ENCODE measurements at places on chromosomes 1 and 21. TPM values are rescaled to one million over a fixed set of nuclear protein-coding genes. Genes with fewer than 3 reads are reported as not detected.

GRCh38 chr21:29235714-29236197 is 63.0 kb upstream of the BACH1 start:
- no peak for DNase-seq

DNA sequence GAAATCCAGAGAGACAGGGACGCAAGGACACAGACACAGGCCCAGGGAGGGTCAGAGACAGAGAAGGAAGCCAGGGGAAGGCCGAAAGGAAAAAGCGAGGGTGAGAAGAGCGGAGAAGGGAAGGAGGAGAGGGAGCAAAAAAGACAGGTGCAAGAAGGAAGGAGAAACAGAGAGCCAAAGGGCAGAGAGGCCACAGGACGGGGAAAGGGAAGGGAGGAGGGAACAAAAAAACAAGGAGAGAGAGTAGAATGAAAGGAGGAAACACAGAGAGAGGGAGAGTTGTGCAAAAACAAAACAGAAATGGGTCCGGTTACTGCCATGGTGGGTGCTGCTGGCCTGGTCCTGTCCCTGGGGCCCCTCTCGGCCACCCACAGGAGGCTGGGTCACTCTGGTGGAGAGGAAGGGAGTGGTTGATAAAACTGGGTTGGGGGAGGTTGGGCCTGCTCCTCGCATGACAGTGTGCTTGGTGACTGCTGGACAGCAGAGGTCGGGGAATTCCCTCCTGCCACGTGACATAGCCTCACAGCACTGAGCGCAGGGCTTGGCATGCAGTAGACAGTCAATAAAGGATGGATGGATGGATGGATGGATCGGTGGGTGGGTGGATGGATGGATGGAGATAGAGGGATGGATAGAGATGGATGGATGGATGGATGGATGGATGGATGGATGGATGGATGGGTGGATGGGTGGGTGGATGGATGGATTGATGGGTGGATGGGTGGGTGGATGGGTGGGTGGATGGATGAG is 64.8 kb downstream of the RAP1GAP start:
- DNase-seq = no peak

SPATA45 gene
- 3.2 TPM for total RNA-seq

DNA sequence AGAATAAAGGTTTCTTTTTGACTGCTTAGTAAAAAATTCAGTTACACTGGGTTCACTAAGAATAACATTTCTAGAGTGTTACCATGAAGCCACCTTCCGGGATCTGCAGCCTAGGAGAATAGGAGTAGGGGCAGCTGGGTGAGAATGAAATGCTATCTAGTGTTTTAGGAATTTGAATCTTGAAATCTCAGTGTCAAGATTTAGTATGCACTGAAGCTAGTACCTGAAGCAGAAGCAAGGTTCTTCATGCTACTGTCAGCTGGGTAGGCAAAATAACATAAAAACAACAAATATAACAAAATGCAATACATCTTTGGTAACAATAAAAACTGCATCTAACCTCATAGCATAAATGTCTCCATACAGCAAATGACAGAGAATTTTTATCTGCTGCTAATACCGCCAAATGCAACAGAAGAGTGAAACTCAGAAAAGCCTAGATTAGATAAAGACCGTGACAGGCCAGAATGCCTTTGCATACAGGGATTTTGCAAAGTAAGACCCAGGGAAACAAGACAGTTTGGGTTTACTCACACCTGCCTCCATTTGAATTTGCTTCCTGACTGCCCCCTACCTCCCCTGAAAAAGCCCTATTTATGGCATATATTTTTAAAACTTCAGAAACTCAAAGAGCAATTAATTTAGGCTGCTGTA is 58.2 kb downstream of the GADD45A start:
- no peak for DNase-seq

GRCh38 chr1:156177919-156178654 is 15.8 kb upstream of the SLC25A44 start:
- DNase-seq = no peak

DNA sequence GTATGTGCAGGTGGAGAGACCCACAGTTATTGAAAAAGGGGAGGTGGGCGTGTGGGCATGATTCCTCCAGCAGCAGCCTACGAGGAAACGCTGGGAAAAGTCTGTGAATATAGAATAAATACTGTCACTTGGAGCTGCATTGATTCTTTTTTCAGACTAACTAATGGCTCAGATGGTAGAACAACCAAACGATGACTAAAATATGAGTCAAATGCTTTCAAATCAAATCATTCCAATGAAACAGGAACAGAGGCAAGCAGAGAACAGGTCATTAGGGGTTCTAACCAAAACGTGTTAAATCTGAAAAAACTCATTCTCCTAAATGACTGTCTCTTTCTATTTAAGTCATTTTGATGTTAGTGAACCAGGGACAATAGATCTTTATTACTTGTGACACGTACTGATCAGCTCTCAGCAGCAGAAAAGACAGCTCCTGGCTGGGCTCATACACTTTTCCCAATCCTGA is 35.1 kb upstream of the SEC16B start:
- no peak for DNase-seq

LRRC3 gene
- total RNA-seq = 8.3 TPM

DNA sequence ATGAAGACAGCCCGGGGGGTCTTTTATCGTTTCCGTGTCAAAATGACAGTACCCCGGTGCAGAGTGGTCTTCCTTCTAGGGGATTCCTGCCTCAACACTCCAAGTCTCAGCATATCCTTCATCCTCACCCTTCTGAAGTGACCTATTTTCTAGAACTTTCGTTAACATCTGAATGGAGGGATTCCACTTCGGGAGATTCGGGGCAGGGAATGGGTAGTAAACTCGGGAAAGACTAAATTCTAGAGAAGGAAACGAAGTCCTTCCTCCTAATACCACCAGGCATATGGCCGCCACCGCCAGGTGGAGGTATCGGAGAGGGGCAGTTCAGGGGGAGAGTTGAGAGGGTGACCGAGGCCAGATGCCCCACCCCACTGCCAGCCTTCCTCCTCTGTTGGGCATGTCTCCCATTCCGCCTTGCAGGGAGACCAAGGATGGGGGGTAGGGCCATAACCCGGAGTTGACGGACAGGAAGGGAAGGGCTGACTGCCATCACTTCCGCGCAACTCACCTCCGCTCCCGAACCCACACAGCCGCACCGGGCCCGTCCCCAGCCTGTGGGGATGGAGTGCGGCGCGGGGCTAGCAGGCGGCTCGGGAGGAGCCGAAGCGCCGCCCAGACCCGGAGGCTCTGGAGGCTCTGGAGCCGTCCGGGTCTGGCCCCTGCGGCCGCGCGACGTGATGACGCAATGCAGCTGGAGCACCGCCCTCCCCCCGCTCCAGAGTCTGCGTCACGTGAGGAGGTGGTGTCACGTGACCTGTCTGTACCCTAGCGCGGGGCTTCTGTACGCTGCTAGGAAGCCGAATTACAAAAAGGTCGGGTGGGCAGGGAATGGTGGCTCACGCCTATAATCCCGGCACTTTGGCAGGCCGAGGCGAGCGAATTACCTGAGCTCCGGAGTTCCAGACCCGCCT is at the start of gene KLHL12:
Gene KLHL12, minus strand, starts transcription at position 654 of the 911 bp plus-strand sequence. CDS start 2,072 bp downstream, outside the sequence.
- peak; percentile 98 for DNase-seq

- DNase-seq = no peak
These were observed 23.4 kb downstream of the TMCO4 start for GRCh38 chr1:19776287-19776686.

GRCh38 chr1:194419721-194420120 is 1233.3 kb upstream of the B3GALT2 start:
- no peak for DNase-seq

DNA sequence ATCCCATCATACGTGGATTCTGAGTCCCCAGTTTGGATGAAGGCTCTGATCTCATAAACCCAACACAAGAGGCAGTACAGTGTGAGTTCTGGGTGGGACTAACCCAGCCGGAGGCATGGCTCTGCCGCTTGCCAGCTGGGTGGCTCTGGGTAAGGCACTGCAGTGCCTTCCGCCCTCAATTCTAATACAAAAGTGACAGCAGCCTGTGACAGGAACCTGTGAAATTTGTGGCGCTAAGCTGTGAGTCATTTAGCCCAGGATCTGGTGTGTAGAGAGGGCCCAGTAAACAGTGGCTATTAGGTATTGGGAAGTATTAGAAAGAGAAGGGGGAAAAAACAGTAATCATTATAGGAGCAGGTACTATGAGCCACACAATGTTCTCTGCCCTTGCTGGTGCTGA is 23.3 kb downstream of the HSPG2 start:
- no peak for DNase-seq

KLHDC9 gene
- 55.8 TPM for total RNA-seq

ZNF648 gene
- 5.0 TPM for total RNA-seq

MCOLN2 gene
- total RNA-seq = 3.2 TPM

DNA sequence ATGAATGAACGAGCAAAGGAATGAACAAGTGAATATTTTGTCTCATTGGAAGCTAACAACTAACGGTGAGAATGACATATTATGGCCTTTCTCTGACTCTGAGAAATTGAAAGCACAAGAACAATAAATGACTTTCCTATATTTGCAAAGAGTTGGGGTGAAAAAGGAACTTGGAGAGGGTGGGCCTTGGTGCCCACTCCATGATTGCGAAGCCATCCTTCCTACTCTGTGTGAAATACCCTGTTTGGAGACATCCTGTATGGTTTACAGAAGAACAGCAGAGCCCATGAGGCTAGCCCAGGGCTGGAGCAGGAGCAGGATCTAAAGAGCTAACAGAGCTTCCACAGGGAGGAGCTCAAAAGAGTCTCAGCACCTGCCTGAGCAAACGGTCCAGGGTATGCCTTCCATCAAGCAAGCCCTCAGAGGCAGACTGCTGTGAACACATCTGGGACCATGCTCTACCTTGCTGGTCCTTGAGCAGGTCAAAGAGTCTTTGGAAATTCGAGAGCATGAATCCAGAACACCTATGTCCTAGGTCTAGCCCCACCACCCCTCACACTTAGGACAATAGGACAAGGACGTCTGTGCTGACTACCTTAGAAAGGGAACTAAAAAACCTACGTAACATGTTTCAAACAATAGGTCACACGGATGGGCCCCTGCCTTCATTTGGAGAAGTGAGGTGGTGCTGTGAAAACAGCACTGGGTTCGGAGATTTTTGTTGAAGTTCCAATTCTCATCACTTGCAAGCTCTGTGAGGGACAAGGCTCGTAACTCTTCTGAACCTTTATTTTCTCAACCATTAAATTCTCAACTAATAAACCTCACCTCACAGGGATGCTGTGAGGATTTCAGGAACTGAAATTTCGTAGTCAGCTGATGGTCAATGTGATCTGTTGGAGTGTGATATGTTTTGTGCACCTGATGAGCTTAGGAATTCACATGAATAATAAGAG is 377.4 kb downstream of the RRAGC start:
- no peak for DNase-seq

WNT2B gene
- total RNA-seq = 14.7 TPM

- no peak for DNase-seq
These were observed 6.1 kb upstream of the ADAMTS1 start for GRCh38 chr21:26851109-26851944.

- DNase-seq = peak; percentile 55
These were observed 5.3 kb upstream of the PRPF38B start for GRCh38 chr1:108686614-108687313.

DNA sequence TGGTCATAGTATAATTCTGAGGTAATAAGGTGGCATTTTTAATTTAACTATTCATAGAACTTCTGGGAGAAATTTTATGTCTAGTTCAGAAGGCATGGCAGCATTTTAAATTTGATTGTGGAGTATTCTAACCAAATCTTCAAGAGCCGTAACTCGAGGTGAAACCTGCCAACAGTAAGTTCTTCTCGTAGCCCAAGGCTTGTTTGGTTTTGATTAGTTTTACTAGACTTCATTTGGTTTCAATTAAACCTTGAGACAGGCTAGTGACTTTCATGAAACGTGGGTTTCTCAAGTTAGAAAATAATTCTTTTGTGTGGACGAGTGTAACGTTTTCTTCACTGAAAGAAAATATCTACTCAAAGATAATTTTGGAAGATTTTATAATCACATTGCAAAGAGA is 395.5 kb downstream of the USP25 start:
- no peak for DNase-seq

- no peak for DNase-seq
These were observed 154.6 kb downstream of the FOXD2 start for GRCh38 chr1:47592296-47593012.

- DNase-seq = no peak
These were observed 195.5 kb downstream of the KCNH1 start for GRCh38 chr1:210938416-210938925.

GRCh38 chr1:9404117-9404914 is 111.6 kb downstream of the SPSB1 start:
- DNase-seq = no peak

S100A9 gene
- total RNA-seq = 10.7 TPM

FCRLB gene
- 0.63 TPM for total RNA-seq

DNA sequence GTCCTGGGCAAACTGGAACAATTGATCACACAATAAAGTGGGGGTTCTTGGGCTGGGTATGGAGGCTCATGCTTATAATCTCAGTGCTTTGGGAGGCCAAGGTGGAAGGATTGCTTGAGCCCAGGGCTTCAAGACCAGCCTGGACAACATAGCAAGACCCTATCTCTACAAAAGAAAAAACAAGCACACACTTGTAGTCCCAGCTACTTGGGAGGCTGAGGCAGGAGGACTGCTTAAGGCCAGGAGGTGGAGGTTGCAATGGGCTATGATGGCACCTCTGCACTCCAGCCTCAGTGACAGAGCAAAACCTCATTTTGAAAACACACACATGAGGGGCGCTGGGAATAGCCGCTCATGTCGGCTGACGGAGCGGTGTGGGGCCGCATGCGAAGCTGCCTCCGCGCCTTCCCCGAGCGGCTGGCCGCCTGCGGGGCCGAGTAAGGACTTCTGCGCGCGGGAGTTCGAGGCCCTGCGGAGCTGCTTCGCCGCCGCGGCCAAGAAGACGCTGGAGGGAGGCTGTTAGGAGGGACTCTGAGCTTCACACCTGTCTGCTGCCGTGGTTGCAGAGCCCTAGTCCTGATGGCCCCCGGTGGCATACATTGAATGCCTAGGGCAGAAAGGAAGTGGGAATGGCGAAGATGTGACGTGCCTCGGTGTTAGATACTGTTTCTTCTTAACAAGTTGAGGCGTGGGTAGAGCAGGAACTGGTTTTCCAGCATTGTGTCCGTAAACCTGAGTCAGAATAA is 59.5 kb downstream of the ACBD3 start:
- no peak for DNase-seq

IFNLR1 gene
- total RNA-seq = 0.63 TPM

GRCh38 chr1:17699581-17699980 is 55.6 kb upstream of the ACTL8 start:
- DNase-seq = no peak

GRCh38 chr1:229104654-229105053 is 166.3 kb upstream of the RAB4A start:
- DNase-seq = no peak

- DNase-seq = no peak
These were observed 6.2 kb upstream of the MMP23B start for GRCh38 chr1:1625824-1626206.

DNA sequence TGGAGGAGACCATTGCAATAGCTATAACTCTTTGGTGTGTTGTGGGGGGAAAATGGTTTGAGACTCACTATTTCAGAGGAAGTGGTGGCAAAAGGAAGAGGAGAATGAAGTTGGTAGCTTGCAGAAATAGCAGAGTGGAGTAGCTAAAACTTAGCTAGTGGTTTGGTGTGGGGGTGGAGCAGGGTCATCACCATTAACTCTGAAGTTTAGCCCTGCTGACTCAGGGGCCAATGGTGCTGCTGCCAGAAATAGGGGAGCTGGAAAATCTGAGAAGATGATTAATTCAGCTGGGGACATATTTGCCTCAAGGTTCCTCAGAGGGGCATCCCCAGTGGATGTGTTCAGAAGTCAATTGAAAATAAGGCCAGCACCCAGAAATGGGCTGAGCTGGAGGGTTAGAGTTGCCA is 65.4 kb downstream of the RUNX1 start:
- no peak for DNase-seq

MASP2 gene
- 0.31 TPM for total RNA-seq

- no peak for DNase-seq
These were observed 44.7 kb upstream of the PAXBP1 start for GRCh38 chr21:32816261-32816660.

Measured in testis (tissue), 5 donors.